ENCODE measurements at places on chromosomes 13 and 19.
A peak's percentile ranks its signal among the peaks of the same experiment; 100 is the strongest.

GRCh38 chr13:46831588-46832194 lies 34.7 kb upstream of the ESD start:
- no peak for DNase-seq

DNA sequence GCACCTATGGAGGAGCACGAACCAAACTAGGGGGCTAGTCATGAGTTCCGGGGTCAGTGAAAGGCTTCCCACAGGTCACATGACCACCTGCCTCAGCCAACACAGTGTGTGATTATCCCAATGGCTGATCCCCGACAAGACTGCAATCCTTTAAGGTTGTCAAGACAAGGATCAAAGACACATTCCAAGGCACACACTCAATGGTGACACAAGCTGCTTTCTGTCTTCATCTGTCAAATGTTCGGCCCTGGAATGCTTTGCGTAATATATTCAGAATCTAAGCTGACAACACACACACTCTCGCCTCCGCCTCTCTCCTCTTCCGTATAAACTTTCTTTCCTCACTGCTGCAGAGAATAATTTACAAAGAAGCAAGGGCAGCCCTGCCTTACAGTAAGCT lies 11.7 kb downstream of the RANBP3 start:
- DNase-seq: no peak

- DNase-seq: no peak
These were observed 84.0 kb downstream of the MZT1 start for GRCh38 chr13:72643311-72643989.

DNA sequence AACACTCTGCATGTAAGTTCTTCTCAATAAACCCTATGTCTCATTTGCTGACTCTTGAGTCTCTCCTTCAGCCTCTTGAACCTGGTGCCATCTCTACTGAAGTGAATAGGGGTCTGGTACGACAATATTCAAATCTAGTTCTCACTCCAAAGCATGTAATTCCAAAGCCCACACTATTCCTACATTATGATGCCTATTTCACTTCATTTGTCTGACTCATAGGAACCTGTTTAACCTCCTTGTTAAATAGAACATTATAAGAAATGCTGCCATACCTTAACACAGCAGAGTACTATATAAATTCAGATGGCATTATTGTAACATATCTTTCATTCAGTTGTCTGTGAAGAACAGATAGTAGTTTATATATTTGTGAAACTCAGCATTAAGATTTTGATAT lies 67.1 kb downstream of the STARD13 start:
- no peak for DNase-seq

GRCh38 chr13:51501096-51501495 lies 48.3 kb upstream of the INTS6 start:
- no peak for DNase-seq

DNA sequence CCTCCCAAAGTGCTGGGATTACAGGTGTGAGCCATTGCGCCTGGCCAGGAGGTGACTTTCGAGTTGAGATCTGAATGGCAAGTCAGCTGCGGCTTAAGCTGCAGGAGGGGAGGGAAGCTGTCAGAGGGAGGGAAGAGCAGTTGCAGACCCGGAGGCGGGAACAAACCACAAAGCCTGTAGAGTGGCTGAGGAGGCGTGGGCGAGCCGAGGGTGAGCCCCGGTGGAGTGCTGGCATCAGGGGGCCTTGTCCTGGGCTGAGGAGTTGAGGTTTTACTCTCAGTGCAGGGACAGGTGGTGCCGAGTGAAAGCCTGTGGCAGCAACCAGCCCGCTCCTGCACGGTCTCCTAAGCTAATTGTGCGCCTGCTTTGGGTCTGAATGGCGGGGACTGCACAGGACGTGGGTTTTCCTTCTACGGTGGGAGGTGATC lies 24.2 kb downstream of the PPP1R37 start:
- DNase-seq: peak; percentile 93

DNA sequence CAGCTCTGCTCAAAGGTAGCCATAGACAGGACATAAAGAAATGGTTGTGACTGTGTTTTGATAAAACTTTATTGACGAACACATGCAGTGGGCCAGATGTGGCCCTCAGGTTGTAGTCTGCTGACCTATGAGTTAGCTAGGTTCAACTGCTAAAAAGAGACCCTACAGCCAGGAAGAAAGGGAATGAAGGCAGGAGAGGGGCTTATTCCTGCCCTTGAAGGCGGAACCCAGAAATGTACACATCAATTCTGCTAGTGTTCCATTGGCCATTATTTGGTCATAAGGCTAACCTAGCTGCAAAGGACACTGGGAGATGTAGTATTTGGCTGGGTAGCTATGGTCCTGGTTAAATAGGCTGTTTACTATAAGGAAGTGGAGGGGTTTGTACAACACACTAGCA lies 18.0 kb downstream of the APBA3 start:
- no peak for DNase-seq

GRCh38 chr13:37884674-37885073 lies 15.1 kb upstream of the TRPC4 start:
- DNase-seq: no peak

GRCh38 chr19:17125062-17125727 lies 49.6 kb downstream of the MYO9B start:
- DNase-seq: no peak

DNA sequence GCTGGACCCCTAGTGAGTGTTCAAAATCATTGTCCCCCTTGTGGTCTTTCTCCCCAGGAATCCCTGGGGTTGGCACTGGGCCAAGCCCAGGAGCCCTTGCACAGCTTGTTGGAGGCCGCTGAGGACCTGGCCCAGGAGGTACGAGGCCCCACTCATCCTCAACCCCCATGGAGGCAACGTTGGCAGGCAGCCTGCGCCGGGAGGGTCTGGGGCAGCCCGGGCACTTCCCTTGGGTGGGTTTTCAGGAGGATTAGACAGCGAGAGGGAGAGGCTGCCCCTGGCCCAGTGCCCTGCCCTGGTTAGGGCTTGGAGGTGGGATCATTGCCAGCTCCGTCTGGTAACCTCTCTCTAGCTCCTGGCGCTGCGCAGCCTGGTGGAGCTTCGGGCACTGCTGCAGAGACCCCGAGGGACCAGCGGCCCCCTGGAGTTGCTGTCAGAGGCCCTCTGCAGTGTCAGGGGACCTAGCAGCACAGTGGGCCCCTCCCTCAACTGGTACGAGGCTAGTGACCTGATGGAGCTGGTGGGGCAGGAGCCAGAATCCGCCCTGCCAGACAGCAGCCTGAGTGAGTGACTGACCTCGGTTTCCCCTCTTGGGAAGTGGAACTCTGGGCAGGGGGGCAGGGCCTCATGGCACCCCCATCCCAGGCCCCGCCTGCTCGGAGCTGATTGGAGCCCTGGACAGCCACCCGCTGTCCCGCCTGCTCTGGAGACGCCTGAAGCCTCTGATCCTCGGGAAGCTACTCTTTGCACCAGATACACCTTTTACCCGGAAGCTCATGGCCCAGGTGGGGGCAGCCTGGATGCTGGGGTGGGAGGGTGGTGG lies 3.0 kb downstream of the ABCA7 start:
- DNase-seq: no peak

DNA sequence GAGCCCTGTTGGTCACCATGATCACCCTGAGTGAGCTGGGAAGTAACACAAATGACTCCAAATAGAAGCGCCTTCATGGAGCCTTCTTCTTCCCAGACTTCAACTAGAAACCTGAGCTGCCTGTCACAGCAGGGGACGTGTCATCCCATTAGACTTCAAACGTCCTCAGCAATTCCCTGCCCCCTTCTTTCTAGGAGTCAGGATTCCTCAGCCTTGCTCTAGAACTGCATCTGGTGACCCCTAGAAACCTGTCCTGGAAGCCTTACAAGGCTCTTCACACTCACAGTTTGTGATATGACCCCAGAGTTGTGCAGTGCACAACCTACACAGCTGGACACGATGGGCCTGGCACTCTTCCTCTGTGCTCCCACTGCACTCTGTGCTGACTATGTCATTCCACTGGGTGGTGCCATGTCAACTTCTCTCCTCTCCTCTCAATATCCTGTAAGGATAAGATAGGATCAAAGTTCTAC lies 23.6 kb upstream of the TTYH1 start:
- DNase-seq: no peak

DNA sequence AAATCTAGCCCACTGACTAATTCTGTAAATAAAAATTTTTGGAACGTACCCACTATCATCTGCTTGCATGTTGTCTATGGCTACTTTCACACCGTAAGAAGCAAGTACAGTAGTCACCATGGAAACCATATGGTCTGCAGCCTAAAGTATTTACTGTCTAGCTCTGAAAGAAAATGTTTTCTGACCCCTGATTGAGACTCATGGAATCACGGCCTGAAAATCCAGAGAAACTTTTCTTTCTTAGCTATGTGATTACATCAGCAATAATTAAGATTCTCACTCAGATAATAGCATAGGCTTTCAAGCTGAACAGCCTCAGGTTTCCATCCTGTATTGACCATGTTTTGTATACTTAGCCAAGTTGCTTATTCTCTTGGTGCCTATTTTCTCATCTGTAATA lies 264.6 kb downstream of the NHLRC3 start:
- no peak for DNase-seq

DNA sequence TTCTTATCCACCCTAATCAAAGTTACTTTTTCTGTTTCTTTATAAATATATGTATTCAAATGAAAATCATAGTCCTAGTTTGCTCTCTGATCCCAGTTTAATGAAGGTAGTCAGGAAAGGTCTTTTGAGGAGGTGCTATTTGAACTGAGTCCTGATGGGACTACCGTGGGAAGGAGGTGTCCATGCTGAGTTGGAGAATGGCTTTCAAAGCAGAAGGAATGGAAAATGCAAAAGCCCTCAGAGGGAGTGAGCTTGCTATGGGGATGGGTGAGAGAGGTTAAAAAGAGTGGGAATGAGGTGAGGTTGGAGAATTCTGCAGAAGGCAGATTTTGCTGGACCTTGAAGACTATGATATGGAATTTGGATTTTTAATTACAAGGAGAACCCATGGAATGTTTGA lies 193.6 kb downstream of the GPC6 start:
- DNase-seq: no peak

DNA sequence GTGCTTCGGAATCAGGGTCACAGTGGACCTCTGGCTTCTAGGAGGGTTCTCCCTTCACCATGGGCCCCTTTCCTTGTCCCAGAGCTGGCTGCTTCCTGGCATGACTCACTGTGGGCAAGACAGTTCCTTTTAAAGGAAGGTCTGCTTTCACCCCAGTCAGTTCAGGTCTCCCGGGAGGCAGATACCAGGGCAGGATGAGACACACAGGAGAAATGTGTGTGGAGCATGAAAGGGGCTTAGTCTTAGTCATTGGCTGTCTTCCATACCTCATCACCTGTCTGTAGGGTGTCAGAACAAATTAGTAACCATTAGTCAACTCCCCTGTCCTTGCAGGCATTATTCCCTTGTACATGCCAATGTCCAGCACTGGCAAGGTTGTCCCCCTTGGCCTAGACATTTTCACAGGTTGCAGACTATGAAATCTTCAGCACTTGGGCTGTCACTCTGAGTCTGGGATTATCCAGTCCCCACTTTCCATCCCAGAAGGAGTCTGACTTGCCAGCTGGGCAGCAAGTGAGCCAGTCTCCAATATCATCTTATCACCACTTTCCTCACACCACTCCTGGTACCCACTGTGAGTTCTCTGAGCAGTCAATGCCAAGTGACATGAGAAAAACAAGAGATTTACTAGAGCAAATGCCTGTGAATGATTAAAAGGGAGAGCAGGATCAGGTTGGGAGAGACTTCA lies 76.8 kb upstream of the MEDAG start:
- no peak for DNase-seq

DNA sequence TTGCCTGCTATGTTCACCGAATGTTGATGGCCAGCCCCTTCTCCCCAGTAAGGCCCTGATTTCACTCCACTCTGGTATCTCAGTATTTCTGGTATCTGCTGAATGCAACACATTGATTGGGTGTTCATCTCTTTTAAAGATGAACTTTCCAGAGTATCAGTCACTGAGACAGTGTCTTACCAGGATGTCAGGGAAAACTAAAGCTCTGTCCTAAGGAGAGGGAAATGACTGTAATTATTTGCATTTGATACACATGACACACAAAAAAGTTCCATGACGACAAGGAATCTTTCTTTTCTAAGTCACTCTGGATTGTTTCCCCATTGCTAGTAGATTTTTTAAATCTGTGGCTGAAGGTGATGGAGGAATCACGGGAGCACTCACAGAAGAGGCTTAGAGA lies 2.2 kb downstream of the GPC5 start:
- DNase-seq: no peak

GRCh38 chr19:43595605-43595998 lies 332 bp downstream of the IRGQ start:
- no peak for DNase-seq

DNA sequence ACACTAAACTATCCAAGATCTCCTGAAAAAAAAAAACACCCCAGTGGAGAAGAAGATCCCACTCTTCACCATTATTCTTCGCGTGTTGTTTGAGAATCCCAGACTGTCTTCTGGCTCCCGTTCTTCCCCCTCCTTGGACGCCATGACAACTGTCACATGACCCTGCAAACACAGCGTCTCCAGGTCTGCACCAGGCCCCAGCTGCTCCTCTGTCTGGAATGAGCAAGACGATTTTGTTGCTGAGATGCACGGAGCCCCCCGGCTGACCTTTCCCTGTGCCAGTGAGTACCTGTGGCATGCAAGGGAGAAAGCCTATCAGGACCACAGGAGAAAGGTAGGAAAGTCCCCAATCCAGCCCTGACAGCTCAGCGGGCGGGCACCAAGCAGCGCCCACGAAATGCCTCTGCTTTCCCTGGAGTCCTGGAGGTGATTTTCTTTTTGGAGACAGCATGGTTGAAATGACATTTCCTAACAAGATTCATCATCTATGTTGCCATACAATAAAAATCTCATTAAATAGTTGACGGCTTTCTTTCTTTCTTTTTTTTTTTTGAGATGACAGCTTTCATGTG lies at the start of gene CFAP97D2:
Gene CFAP97D2, plus strand, starts transcription at position 171 of the 572 bp plus-strand sequence. Its CDS starts 74 bp downstream, at position 245.
- DNase-seq: no peak

- DNase-seq: no peak
These were observed 1.4 kb downstream of the BTBD2 start for GRCh38 chr19:2014131-2014571.

DNA sequence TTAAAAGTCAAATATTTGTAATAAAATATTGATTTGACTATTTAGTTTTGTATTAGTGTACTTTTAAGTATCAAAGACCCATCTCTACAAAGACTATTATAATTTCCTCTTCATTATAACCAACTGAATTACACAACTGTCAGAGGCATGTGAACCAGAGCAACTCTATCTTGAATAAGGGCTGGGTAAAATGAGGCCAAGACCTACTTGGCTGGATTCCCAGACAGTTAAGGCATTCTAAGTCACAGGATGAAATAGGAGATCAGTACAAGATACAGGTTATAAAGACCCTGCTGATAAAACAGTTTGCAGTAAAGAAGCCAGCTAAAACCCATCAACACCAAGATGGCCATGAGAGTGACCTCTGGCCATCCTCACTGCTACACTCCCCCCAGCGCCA lies 36.2 kb upstream of the ATP12A start:
- no peak for DNase-seq

- DNase-seq: no peak
These were observed 42.9 kb downstream of the WASF3 start for GRCh38 chr13:26600343-26600742.

GRCh38 chr13:47519626-47520025 lies 481.4 kb downstream of the SUCLA2 start:
- DNase-seq: no peak

Data from NCI-H187 treated with DMSO at 0.1 percent for 48 hours (cell line).